NCI-H2081 treated with DMSO at 0.1 percent for 48 hours (cell line): ENCODE measurements at places on chromosomes 1 and 21.

GRCh38 chr1:27144049-27144748 is 10.7 kb downstream of the SLC9A1 start:
- DNase-seq, result no peak

DNA sequence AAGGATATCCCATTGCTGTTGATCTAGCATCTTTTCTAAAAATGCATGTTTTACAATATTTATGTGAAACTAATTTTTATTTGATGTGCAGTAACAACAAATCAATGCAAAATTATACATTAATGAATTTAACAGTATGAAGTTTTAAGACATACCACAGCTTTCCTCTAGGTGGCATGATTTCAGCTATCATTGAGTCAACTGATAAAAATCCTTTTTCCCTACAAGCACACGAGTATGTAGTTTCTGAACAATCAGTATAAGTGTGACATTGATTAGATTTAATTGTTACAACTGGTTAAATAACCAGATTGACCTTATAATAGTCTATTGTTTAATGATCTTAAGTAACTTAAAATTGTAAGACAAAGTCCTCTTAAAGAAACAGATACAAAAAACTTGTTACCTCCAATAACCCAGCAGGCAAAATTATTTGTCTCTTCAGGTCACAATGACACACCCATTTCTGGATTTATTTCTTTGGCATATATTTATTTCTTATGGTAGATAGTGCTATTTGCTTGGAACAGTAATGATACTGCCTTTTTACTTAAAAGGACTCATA is 5.8 kb upstream of the TGFB2 start:
- DNase-seq, result no peak

DNA sequence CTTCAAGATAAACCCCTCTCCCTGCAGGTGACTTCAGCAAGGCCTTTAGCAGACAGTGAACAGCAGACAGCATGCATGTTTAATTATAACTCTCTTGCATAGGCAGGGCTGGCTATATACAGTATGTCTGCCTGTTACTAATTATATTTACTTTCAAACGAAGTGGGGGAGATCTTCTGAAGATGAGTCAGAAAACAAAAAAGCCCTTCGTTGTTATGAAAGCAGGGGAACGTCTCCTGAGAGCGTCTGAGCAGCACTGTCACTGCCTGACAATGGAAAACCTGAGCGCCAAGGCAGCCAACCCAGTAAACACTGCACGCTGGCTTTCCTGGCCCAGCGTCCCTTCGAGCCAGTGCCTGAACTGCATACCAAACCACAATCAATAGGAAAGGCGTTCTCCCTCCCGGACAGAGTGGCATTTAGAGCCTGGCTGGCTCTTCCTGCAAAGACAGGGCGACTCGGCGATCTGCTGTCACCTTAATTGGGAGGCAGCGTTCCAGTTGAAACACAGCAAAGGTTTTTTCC is 54.1 kb downstream of the TOMM20 start:
- DNase-seq, result no peak

DNA sequence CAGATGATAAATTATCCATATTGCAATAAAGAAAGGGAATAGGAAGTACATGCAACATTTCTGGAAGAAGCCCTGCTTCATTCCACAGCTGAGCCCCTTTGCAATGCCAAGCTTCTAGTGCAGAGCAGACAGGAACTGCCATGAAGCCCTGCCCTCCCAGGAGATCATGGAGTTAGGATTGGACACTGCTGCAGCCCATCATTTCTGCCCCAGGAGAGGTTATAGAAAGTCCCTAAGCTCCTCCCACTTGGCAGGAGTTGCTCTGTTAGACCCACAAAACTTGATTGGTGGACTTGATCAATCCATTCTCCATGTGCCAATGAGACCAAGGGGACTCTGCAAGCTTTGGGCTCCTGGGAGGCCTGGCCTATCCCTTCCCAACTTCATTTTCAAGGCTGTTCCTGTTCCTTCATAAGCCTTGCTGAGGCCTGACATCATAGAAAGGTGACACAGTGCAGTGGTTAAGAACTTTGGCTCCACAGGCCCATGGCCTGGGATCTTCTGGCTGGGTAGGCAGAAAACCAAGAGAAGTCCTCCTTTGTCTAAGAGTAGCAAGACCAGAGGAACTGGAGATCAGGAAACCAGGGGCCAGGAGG is 1.3 kb upstream of the LAPTM5 start:
- no peak for DNase-seq

GRCh38 chr1:60126723-60127122 is 53.2 kb upstream of the C1orf87 start:
- DNase-seq, result no peak

GRCh38 chr1:94753171-94753972 is 66.8 kb upstream of the SLC44A3 start:
- no peak for DNase-seq

GRCh38 chr1:48603222-48603621 is 131.2 kb upstream of the SPATA6 start:
- DNase-seq, result no peak

- DNase-seq, result no peak
These were observed 131.9 kb downstream of the FGGY start for GRCh38 chr1:59428828-59429227.

- DNase-seq, result no peak
These were observed 201.0 kb downstream of the HS2ST1 start for GRCh38 chr1:87115317-87115890.

GRCh38 chr1:55400508-55400907 is 185.3 kb upstream of the USP24 start:
- no peak for DNase-seq

DNA sequence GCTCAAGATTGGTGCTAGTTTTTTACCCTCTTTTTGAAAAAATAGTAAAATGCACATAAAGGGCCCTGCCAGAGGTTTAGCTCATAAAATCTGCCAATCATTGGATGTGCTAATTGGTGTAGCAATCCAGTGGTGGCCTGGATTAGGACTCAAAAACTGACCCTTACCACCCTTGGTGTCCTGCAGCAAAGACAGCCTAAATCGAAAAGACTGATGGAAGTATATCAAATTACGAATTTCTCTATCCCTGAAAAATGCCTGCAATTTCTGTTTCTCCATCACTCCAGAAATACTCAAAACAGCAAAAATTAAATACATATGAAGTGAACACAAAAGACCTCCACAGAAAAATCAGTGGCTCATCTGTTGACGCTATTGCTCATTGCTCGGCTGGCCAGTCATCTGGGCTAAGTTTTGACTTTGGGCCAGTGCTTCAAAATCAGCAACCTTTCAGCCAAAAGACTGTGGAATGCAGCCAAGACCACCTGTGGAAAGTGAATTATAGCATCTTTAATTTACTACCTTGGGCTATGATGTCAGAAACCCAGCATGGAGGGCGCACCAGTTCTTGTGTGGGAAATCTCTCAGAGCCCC is 30.0 kb downstream of the WLS start:
- DNase-seq, result no peak

- no peak for DNase-seq
These were observed 23.7 kb downstream of the UCK2 start for GRCh38 chr1:165851034-165851658.

- DNase-seq, result no peak
These were observed 293.3 kb downstream of the DISC1 start for GRCh38 chr1:231919886-231920285.

DNA sequence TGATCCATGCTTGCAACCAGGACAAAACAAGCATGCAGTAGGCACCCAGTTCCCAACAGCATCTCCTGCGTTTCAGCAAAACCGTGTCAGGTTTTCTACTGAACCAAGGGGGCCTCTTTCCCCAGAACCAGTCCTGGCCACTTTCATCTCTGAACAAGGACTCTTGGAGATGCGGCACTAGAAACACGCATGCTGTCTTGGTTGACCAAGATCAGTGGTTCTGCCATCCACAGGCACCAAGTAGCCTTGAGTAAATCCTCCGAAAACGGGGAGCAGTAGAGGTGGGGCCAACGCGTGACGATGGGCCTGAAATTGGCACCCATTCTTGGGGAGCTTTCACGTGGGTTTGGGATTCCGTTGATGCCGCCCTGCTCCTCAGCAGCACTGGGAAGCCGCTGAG is 62.5 kb upstream of the AJAP1 start:
- no peak for DNase-seq

GRCh38 chr1:64981601-64982533 is 15.5 kb upstream of the JAK1 start:
- no peak for DNase-seq

GRCh38 chr1:177368255-177368654 is 197.5 kb downstream of the BRINP2 start:
- no peak for DNase-seq

GRCh38 chr1:32122151-32122550 is 14.3 kb downstream of the KPNA6 start:
- no peak for DNase-seq

DNA sequence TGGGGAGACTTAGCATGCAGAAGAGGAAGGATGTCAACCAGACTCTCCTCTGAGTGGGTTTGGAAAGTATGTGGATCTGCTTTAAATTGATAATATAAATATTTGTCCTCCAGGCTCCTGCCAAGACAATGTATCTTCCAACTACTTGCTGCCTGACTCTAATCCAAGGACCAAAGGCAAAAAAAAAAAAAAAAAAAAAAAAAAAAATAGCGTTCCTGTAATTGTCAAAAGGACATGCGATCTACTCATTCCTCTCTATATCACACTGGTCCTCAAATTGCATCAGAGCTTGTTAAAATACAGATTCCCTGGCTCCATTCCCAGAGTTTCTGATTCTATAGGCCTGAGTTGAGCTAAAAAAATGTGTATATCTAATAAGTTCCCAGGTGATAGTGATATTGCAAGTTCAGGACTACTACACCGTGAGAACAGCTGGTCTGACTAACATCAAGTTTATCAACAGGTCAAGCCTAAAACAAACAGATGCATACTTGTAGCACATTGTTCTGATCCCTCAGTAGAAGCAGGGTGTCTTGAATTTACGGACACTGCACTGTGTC is 141.3 kb downstream of the TNR start:
- no peak for DNase-seq

GRCh38 chr1:46484783-46485490 is 4.7 kb upstream of the DMBX1 start:
- DNase-seq, result no peak

- DNase-seq, result no peak
These were observed 858.0 kb downstream of the USP25 start for GRCh38 chr21:16587681-16588375.

DNA sequence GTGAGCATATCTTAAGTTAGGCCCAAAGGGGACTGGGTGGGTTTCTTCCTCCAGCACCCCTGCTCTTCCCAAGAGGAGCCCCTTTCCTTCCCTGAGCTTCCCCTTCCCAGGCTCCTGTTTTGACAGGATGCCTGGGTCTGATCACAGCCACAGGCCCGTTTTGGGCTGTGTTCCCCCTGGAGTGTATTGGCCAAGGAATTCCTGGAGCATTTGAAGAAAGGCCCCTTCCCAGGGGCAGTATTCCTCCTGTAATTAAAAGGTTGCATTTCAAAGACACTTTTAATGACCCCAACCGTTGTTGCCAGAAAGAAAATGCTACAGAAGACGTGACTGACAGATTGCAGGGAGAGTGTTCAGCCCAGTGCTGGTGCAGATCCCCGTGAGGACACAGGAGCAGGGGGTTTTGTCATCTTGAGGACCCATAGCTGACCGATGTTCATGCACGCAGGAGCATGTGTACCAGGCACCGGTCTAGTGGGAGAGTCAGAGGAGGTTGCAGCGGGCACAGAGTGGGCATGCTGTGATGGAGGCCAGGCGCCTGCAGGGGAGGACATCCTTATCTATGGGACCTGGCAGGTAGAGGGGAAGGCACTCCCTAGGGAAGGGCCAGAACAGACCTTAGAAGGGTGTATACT is 19.3 kb upstream of the LBR start:
- DNase-seq, result no peak

DNA sequence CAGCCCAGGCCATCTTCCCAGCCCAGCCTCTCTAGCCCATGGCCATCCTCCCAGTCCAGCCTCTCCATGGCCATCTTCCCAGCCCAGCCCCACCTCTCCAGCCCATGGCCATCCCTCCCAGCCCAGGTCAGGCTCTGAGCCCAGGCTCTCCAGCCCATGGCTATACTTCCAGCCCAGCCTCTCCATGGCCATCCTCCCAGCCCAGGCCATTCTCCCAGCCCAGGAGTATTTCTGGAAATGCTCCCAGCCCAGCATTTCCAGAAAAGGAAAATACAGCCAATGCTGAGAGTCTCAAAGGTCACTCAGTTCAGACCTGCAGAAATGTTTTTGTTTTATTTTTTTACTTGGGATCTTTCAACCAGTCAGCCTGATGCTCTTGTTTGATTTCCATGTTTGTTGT is 70.0 kb upstream of the ZNF281 start:
- no peak for DNase-seq

- no peak for DNase-seq
These were observed 11.9 kb upstream of the RXRG start for GRCh38 chr1:165456861-165457260.

- no peak for DNase-seq
These were observed 174.2 kb downstream of the RUNX1 start for GRCh38 chr21:34874684-34875513.
